ENCODE measurements at places on chromosomes 4 and X.

DNA sequence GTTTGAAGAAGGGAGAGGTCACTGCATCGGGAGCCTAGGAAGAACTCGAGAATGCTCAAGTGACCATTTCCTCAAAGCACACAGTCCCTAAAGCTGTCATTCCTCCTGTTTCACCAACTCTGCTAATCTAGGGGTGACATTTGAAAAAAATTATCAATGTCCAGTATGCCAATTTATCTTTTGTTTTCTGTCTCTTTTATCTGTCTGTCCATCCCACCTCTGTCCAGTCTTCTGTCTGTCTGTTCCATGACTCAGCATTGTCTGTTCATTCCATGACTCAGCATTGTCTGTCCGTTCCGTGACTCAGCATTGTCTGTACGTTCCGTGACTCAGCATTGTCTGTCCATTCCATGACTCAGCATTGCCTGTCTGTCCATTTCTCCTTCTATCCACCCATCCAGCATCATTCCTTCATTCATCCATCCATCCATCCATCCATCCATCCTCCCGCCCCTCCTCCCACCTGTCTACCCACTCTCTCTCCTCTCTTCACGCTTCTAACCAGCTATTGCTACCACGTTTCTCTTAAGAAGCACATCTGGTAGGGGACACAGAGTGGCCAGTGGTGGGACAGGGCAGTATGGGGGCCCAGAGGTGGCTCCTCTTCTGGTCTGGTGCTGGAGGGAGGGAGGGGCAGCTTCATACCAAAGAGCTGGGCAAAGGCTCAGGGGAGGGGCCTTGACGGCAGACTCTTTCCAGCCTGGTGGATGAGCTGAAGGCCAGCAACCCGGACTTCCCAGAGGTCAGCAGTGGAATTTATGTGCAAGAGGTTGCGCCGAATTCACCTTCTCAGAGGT is 34.1 kb downstream of the HTRA3 start:
- DNase-seq: peak; percentile 71

GRCh38 chr4:171889681-171890080 is 76.5 kb downstream of the GALNTL6 start:
- DNase-seq: no peak

DNA sequence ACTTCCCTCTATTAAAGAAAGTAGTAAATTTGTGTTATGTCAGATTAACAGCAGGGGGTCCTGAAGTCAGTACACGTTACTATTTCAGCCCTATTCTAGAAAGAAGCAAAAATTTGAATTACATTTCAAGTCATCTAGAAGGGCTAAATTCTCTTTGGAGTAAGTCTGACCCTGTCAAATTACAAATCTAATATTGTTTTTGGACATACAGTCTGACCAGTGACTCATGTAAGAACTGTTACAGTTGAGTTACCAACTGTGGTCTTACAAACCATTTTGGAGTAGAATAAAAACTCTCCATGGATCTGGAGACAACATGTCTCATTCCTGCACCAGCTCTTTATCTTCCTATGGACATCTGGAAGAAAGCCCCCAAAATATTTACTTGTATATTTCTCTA is 36.0 kb upstream of the GYPA start:
- no peak for DNase-seq

DNA sequence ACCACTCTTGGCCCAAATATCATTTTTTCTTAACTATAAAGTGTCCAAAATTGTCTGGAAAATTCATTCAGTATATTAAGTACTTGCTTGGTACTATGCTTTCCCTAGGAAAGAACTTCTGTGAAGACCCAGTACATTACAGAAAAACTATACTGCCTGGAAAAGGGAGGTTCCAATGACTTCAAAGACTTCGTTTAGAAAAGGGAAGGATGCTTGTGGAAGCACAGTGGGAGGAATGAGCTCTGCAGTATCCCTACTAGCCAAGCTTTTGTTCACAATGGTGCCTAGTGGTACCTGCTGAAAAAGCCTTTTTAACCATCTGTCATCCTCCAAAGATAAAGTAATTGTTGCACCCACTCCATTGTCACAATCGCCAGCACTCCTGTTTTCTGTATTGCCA is 7.2 kb downstream of the TEC start:
- no peak for DNase-seq

DNA sequence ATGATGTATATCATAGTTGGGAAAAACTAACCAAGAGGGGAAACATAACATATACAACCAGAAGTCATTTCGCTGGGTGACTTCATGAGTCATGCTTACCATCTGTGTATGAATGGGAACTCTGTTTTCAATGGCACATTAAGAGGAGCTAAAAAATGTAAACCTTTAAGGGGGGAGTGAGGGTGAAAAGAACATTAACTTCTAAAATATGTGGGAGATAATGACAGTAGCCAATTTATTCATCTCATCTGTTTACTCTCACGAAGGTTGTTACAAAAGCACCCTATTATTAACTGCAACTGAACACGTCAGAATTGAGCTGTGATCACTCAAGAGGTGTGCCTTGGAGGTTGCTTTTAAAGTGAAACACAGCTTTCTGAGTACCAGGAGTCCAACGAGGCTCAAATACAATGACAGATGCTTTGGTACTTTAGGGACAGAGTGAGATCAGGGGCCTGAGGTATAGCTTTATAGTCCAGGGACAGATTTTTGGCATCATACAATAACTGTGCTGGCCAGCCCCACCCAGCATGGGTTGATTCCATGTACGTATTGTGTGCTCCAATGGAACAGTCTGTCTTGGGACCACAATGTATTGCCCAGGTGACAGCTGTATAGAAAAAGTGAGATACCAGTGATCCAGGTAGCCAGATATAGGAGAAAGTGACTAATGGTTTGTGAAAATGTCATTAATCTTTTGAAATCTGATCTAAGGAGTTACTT is 107.3 kb downstream of the AMMECR1 start:
- DNase-seq: peak; percentile 74

GRCh38 chr4:88418411-88418810 is 38.5 kb upstream of the HERC5 start:
- DNase-seq: no peak

- no peak for DNase-seq
These were observed 680.1 kb upstream of the GRIA3 start for GRCh38 chrX:122504026-122504425.

- no peak for DNase-seq
These were observed 65.1 kb downstream of the ADAM29 start for GRCh38 chr4:174983128-174983750.

DNA sequence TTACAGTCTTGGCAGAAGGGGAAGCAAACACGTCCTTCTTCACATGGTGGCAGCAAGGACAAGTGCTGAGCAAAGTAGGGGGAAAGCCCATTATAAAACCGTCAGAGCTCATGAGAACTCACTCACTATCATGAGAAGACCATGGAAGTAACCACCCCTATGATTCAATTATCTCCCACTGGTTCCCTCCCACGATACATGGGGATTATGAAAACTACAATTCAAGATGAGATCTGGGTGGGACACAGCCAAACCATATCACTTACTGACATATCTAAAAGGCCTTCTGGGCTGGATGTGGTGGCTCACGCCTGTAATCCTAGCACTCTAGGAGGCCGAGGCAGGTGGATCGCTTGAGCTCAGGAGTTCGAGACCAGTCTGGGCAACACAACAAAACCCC is 117.1 kb upstream of the USP9X start:
- no peak for DNase-seq

DNA sequence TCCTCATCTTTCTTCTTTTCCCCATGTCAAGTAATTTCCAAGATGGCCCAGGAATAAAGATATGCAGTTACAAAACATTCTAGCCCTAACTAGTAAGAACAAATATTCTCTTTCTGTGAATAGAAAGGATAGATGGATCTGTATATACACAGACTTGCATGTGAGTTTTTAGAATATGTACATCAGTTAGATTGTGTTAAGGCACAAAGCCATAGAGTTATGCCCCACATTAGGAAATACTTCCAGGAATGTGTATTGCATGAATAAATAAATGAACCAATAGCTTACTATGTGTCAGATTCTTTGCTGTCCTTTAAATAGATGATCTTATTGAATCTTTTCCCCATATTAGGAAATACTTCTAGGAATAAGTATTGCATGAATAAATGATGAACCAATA is 46.0 kb upstream of the TMPRSS11E start:
- DNase-seq: no peak

- DNase-seq: no peak
These were observed 156.3 kb upstream of the VEGFC start for GRCh38 chr4:176949029-176949428.

DNA sequence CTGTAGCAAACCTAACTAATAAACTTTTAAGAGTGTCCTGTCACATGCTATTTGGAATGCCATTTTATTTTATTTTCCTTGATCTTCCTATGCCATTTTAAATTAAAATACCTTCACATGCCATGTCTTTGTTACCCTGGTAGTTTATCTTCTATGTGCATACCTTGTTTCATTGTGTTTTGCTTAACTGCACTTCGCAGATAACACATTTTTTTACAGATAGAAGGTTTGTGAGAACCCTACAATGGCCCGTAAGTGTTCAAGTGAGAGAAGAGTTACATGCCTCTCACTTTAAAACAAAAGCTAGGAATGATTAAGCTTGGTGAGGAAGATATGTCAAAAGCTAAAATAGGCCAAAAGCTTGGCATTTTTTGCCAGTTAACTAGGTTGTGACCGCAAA is 744.1 kb downstream of the STIM2 start:
- DNase-seq: no peak
